ENCODE measurements at places on chromosomes 3 and 15. TPM values are rescaled to one million over a fixed set of nuclear protein-coding genes. Genes with fewer than 3 reads are reported as not detected.

IL20RB gene
- 1.1 TPM for total RNA-seq

TARS3 gene
- total RNA-seq = 7.1 TPM

ZNF592 gene
- 24.5 TPM for total RNA-seq

- DNase-seq = no peak
- no peaks in the 10 kb centered on the region for H3K4me1 ChIP-seq
- no peak overlapping the region for H3K27ac ChIP-seq
These were observed 423.0 kb upstream of the THBS1 start for GRCh38 chr15:39157882-39158281.

DNA sequence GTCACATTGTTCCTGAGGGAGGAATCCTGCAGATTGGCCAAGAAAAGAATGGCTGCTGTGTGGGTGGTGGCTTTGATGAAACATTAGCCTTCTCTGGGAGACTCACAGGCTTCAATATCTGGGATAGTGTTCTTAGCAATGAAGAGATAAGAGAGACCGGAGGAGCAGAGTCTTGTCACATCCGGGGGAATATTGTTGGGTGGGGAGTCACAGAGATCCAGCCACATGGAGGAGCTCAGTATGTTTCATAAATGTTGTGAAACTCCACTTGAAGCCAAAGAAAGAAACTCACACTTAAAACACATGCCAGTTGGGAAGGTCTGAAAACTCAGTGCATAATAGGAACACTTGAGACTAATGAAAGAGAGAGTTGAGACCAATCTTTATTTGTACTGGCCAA is 6.1 kb downstream of the PTX3 start:
- no peak overlapping the region for H3K27ac ChIP-seq
- DNase-seq = no peak
- no peak overlapping the region for H3K4me3 ChIP-seq
- H3K27me3 ChIP-seq = peaks cover 20% of the 10 kb centered on the region

DNA sequence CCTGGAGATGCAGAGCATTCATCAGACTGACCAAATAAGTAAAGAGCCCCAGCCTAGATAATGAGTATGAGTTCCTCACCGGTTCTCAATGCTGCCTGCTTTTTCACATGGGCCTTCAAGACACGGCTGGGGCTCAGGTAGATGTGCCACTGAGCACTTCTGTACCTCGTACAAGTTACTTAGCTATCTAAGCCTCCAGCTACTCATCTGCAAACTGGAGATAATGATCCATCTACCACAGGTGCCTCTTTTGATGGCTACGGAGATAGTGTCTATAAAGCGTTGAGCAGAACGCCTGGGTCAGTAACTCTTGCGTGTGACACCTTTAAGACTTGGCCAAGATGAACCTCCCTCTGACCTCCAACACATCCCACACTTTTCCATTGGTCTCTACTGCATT is 56.3 kb downstream of the CCR4 start:
- peaks cover 17% of the 10 kb centered on the region for H3K4me1 ChIP-seq
- no peaks in the 10 kb centered on the region for H3K27me3 ChIP-seq
- DNase-seq = no peak

GRCh38 chr15:69299943-69300588 is 1.4 kb downstream of the PAQR5 start:
- H3K27me3 ChIP-seq = peaks cover 68% of the 10 kb centered on the region
- H3K36me3 ChIP-seq = no peaks in the 10 kb centered on the region
- no peaks in the 10 kb centered on the region for H3K4me1 ChIP-seq
- no peak overlapping the region for H3K4me3 ChIP-seq
- no peak overlapping the region for H3K27ac ChIP-seq
- DNase-seq = no peak

DNA sequence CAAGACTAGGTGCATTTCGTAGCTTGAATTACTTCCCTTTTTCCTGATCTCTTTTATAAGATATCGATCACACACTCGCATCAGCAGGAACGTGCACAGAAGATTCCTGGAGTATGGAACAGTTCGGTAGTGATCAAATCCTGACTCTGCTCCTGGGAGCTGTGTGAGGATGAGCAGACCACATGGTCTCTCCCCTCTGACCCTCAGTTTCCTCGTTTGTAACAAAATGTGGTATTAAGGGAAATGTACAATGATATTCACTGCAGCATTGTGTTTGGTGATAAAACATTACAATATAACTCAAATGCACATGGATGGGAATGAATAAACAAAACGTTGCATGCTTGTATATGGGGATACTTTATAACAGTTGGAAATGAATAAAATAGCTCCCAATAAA is 26.7 kb downstream of the TMED3 start:
- H3K4me3 ChIP-seq = no peak overlapping the region
- no peaks in the 10 kb centered on the region for H3K36me3 ChIP-seq

GRCh38 chr15:70532531-70533186 is 230.7 kb downstream of the UACA start:
- H3K27ac ChIP-seq = no peak overlapping the region
- H3K4me1 ChIP-seq = peaks cover 65% of the 10 kb centered on the region
- DNase-seq = no peak
- no peaks in the 10 kb centered on the region for H3K27me3 ChIP-seq
- H3K4me3 ChIP-seq = no peak overlapping the region
- peaks cover 10% of the 10 kb centered on the region for H3K36me3 ChIP-seq

GRCh38 chr3:178562143-178562946 is 26.1 kb downstream of the KCNMB2 start:
- H3K27ac ChIP-seq = no peak overlapping the region
- no peaks in the 10 kb centered on the region for H3K36me3 ChIP-seq
- H3K4me1 ChIP-seq = no peaks in the 10 kb centered on the region
- H3K27me3 ChIP-seq = no peaks in the 10 kb centered on the region

GRCh38 chr3:105255350-105255749 is 111.4 kb upstream of the ALCAM start:
- H3K36me3 ChIP-seq = no peaks in the 10 kb centered on the region
- no peak overlapping the region for H3K4me3 ChIP-seq
- DNase-seq = no peak
- no peaks in the 10 kb centered on the region for H3K4me1 ChIP-seq
- no peak overlapping the region for H3K27ac ChIP-seq

DNA sequence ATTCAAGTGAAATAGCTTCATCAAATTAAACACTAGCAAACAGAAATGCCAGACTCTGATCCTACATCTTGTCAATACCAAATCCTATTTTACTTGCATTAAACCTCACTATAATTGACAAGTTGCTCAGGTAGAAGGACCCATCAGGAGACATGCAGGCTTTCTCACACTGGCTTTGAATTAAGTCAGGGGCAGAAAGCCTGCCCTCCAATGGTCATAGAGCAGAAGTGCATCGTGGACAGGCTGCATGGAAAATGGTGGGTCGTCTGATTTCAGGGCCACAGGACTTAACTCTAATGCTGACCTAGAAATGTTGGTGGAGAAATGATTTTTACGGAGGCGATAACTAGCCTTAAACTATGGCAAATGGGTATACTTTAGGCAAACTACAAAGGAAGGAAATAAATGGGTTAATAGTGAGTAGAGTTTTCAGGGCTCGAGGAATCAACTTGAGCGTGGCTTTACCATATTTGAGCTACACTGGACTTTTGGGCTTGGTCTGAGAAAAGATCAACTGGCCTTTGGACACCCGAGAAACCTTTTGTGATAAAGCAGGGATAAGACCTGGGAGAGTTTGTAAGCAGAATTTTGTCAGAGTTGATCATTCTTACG is 283.9 kb downstream of the GRM7 start:
- no peaks in the 10 kb centered on the region for H3K4me1 ChIP-seq
- no peak for DNase-seq
- no peaks in the 10 kb centered on the region for H3K36me3 ChIP-seq
- H3K27ac ChIP-seq = no peak overlapping the region
- H3K4me3 ChIP-seq = no peak overlapping the region
- H3K27me3 ChIP-seq = no peaks in the 10 kb centered on the region

DNA sequence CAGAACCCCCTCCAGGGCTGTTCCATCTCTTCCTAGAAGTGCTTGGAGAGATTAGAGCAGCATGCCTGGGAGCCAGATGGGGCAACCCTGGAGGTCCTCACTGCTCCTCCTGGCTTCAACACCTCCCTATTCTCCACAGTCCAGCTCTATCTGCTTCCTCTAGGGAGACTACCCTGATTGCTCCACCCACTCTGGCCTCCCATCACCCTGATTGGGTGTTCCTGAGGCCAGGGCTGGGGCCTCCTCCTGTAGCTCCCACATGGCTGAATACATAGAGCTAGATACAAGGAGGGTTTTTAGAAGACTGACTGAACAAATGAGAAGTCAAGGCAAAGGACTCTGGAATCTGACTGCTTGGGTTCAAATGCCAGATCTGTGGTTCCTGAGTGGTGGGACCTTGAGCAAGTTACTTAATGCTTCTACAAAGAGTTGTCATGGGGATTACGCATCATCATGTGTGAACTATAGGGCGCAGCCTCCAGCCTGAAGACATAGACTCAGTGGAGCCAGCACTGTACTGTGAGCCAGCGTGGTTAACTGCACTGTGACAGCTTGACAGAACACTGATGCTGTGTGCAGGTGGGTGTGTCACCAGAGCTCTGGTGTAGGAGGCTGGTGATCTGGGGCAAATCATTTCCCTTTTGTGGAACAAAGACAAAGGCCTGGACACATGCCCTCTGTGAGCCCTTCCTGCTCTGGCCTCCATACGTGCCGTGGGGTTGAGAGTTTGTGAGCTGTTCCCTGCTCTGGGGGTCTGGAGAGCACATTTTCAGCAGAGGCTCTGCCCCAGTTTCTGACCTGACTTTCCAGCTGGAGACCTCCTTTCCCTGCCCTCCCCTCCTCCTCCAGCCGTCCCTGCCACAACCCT is 74.8 kb downstream of the SCN5A start:
- no peaks in the 10 kb centered on the region for H3K4me1 ChIP-seq
- DNase-seq = no peak
- no peaks in the 10 kb centered on the region for H3K36me3 ChIP-seq
- no peak overlapping the region for H3K4me3 ChIP-seq
- no peaks in the 10 kb centered on the region for H3K27me3 ChIP-seq

GRCh38 chr3:88032245-88032644 is 26.6 kb downstream of the CGGBP1 start:
- H3K4me3 ChIP-seq = peak overlapping the region; percentile 75
- no peak for DNase-seq
- H3K27me3 ChIP-seq = no peaks in the 10 kb centered on the region
- peak overlapping the region; percentile 74 for H3K27ac ChIP-seq

DNA sequence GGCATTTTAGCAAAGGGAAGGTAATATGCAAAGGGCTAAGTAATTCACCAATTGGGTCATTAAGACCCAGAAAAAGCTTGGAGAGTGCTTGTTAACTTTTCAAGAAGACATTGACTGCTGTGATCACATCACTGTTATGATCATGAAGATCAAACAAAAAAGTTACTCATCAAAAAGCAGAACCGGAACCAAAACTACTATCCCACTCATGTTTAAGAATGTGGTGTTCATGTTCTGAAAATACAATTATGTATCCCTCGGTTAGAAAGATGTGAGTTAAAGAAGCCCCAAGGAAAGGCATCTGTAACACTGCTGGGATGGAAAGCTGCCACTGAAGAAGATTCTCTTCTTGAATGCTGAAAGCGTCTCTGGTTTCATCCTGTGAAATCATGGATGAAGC is 32.6 kb downstream of the BBX start:
- H3K4me3 ChIP-seq = no peak overlapping the region
- H3K4me1 ChIP-seq = peaks cover 39% of the 10 kb centered on the region
- no peak for DNase-seq
- H3K27ac ChIP-seq = no peak overlapping the region

DNA sequence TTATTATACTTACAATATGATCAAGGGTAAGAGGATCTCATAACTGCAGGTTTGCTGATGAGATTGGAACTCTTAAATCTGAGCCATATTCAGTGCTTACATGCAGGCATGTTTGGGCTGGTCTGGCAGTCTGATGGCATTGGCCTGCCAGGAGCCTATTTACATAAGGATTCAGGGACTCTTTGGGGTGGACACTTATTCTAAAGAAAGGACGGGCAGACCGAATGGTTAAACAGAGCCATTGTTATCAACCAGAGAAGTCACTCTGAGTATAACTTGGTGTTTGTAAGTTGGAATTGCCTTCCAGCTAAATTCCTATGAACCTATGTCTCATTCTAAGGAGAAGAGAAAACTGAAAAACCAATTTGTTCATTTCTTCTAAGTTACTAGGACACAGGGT is 932.8 kb downstream of the IGSF11 start:
- H3K4me1 ChIP-seq = no peaks in the 10 kb centered on the region
- no peaks in the 10 kb centered on the region for H3K27me3 ChIP-seq

DNA sequence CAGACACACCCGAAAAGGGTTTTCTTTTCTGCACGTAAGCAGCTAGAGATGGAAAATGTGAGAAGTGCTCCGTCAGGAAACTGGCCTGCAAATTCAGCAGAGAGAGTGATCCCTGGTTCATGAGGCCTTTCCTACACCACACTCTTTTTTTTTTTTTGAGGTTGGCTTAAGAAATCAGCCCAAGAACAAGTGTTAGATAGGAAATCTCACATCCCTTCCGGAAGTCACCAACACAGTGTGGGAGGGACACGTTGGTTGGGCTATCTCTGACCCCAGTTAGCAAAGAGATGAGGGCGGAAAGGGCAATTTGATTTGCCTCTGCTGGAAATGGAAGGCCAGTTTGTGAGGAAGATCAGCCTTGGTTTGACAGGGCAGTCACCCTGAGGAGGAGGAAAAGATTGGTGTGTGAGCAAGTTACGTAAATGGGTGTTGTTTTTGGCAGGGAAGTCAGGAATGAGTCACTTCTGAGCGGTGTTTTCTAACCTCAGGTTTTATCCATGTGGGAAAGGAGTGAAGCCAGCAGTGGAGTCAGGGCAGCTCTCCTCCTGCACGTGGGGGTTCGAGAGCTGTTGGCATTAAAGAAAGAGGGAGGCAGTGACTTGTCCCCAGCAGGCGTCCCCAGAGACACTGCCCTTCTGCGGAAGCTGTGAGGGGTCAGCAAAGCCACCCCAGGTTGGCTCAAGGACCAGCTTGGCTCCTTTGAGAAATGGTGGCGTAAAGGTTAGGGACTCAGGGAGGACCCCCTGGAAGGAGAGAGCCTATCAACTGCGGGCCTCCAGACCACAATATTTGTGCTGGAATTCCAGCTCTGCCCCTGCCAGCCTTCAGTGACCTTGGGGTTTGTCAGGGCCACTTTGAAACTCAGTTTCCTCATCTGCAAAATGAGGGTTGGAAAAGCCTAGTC is 237.6 kb upstream of the BHLHE40 start:
- H3K4me3 ChIP-seq = peak overlapping the region; percentile 44
- H3K27ac ChIP-seq = peak overlapping the region; percentile 90
- H3K36me3 ChIP-seq = peaks cover 65% of the 10 kb centered on the region

DNA sequence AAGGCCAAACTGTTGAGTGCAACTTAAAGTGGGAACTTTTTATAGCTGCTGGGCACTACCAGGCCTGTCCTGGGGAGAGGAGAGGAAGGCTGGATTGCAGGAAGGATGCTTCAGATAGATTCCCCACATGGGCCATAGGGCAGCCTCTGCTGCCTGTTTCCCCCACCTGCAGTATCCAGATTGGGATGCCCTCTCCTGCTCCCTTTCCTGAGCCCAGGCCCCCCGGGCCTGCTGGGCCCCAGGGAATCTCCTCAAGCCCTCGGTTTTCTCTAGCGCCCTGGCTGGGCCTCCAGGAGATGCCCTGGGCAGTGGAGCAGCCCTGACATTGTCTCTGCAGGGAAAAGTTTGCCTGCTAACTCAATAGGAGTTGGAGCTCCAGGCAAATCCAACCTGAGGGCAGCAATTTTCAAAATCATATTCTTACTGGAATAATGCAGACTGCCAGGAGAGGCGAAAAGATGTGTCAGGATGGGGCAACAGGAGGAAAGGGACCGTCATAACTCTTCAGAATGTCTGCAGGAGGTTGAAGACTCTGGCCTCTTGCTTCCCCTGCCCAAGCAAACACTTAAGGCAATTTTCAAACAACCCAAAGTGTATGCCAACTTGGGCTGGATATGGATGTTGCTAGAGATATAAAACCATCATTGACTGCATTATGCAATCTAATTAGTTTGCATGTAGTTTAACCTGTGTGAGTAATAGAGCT is 4.4 kb downstream of the NR2F2 start:
- H3K36me3 ChIP-seq = peaks cover 2% of the 10 kb centered on the region
- H3K27ac ChIP-seq = no peak overlapping the region
- H3K27me3 ChIP-seq = peaks cover 88% of the 10 kb centered on the region
- peaks cover 6% of the 10 kb centered on the region for H3K4me1 ChIP-seq

All from activated naive CD8-positive, alpha-beta T cell treated with anti-CD3 and anti-CD28 coated beads for 36 hours (primary cell).